Lower lobe of right lung (tissue), 2 donors: ENCODE measurements at places on chromosomes 1 and 21. TPM values are rescaled to one million over a fixed set of nuclear protein-coding genes. Genes with fewer than 3 reads are reported as not detected.
A peak's percentile ranks its signal among the peaks of the same experiment; 100 is the strongest.

- no peaks in the 10 kb centered on the region for H3K36me3 ChIP-seq
- no peak overlapping the region for H3K4me3 ChIP-seq
- no peaks in the 10 kb centered on the region for H3K27me3 ChIP-seq
- peaks cover 9% of the 10 kb centered on the region for H3K4me1 ChIP-seq
- no peak overlapping the region for H3K27ac ChIP-seq
Observed at GRCh38 chr1:77514921-77515776, 167.3 kb downstream of the ZZZ3 start.

GRCh38 chr1:171500803-171501202, 15.5 kb downstream of the PRRC2C start:
- H3K27me3 ChIP-seq = no peaks in the 10 kb centered on the region
- no peak for DNase-seq
- H3K4me3 ChIP-seq = no peak overlapping the region
- H3K36me3 ChIP-seq = no peaks in the 10 kb centered on the region
- peaks cover 33% of the 10 kb centered on the region for H3K4me1 ChIP-seq

The TP73 gene
- total RNA-seq = 3.6 TPM

GRCh38 chr1:18854331-18855025, 5.0 kb downstream of the TAS1R2 start:
- H3K4me3 ChIP-seq = no peak overlapping the region
- peaks cover 3% of the 10 kb centered on the region for H3K27me3 ChIP-seq
- no peaks in the 10 kb centered on the region for H3K4me1 ChIP-seq
- H3K27ac ChIP-seq = no peak overlapping the region
- no peaks in the 10 kb centered on the region for H3K36me3 ChIP-seq
- no peak for DNase-seq

The CNST gene
- total RNA-seq = 31.4 TPM

DNA sequence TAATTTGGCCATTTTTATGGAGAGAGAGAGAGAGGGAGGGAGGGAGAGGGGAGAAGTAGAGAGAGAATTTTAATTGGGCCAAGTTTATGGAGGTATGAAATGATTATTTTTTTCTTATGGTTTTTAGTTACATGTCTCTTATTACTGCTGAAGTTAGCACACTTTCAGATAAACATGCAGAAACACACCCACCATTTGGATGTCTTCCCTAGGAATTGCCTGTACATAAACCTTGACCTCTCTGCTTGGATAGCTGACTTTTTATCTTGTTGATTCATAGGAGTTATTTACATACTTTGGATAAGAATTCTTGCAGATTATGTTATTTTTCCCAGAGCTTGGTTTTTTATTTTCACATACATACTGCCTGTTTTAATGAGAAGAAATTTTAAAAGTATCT, 310.2 kb upstream of the ADAMTS5 start:
- no peaks in the 10 kb centered on the region for H3K27me3 ChIP-seq
- DNase-seq = no peak
- no peaks in the 10 kb centered on the region for H3K4me1 ChIP-seq
- no peak overlapping the region for H3K4me3 ChIP-seq
- no peak overlapping the region for H3K27ac ChIP-seq

The SLFNL1 gene
- total RNA-seq = 4.8 TPM

- no peaks in the 10 kb centered on the region for H3K36me3 ChIP-seq
- no peaks in the 10 kb centered on the region for H3K4me1 ChIP-seq
- H3K4me3 ChIP-seq = no peak overlapping the region
- DNase-seq = no peak
- no peak overlapping the region for H3K27ac ChIP-seq
- no peaks in the 10 kb centered on the region for H3K27me3 ChIP-seq
Observed at GRCh38 chr1:82245345-82246014, 444.7 kb downstream of the ADGRL2 start.

DNA sequence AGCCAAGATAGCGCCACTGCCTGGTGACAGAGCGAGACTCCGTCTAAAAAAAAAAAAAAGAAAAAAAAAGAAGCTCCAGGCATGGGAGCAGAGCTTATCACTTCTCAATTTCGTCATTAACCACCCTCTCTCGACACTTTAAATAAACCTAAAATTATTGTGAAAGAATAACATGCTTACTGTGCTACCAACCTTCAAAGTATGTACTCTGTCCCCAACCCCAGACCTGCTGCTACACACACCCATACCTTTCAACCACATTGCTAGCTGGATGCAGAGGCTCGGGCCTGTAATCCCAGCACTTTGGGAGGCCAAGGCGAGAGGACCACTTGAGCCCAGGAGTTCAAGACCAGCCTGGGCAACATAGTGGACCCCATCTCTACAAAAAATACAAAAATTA, 38.7 kb downstream of the GNPAT start:
- peaks cover 36% of the 10 kb centered on the region for H3K36me3 ChIP-seq
- no peak overlapping the region for H3K27ac ChIP-seq
- no peaks in the 10 kb centered on the region for H3K27me3 ChIP-seq
- H3K4me1 ChIP-seq = no peaks in the 10 kb centered on the region

The PDZK1IP1 gene
- total RNA-seq = 22.6 TPM

DNA sequence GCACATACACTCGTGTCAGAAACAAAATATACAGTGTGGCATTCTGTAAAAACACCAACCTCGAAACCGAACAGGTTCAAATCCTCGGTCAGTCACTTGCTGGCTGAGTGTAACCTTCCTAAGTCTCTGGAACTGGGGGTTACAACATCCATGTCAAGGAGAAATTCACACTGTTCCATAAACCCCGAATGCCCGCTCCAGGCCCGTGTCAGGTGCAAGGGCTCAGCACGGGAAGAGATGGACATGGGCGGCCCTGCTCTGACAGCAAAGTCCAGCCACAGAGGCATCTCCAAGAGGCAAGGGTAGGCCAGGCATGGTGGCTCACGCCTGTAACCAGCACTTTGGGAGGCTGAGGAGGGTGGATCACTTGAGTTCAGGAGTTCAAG, 79.5 kb downstream of the SLC66A1 start:
- peaks cover 60% of the 10 kb centered on the region for H3K4me1 ChIP-seq
- no peak for DNase-seq
- peaks cover 15% of the 10 kb centered on the region for H3K36me3 ChIP-seq
- peak overlapping the region; percentile 77 for H3K27ac ChIP-seq
- no peaks in the 10 kb centered on the region for H3K27me3 ChIP-seq

The ANKRD45 gene
- total RNA-seq = 4.2 TPM

GRCh38 chr1:206700445-206701036, 15.8 kb downstream of the MAPKAPK2 start:
- peaks cover 9% of the 10 kb centered on the region for H3K36me3 ChIP-seq
- no peaks in the 10 kb centered on the region for H3K27me3 ChIP-seq
- peak overlapping the region; percentile 13 for H3K27ac ChIP-seq
- no peak for DNase-seq
- peaks cover 81% of the 10 kb centered on the region for H3K4me1 ChIP-seq
- no peak overlapping the region for H3K4me3 ChIP-seq
